ENCODE measurements at places on chromosomes 4 and X.

GRCh38 chr4:39626261-39626660 lies 12.4 kb downstream of the SMIM14 start:
- DNase-seq = no peak

GRCh38 chrX:136767104-136767941 lies 13.4 kb downstream of the ARHGEF6 start:
- DNase-seq = peak; percentile 36

DNA sequence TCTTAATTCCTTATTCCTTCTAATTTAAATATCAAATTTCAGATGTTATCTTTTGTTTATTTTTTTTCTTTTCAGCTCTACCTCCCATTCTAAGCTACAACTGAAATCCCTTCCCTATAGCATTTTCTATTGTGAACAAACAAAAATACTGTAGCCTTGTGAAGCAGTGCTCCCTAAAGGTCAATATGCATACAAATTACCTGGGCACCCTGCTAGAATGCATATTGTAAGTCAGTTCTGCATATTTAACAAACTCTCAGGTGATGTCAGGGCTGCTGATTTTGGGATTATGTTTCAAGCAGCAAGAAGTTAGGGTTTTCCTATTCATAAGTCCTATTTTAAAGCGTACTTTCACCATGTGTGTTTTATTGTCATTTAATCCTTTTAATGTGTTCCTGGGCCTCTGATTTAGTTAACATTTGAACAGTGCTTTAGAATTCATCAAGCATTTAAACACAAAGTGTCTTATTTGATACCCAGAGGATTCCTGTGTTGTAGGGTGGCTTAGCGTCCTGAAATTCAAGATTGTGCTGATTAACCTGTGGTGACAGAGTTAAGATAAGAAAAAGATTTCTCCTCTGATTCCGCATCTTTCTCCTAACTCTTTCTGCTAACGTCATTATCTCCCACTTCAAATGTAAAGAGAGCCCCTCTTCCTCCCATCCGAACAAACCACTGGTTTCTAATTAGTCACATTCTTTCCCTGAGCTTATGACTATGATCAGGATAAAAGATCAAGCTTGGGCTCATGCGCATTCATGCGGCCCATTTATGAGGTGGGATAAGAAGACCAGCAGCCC lies 221.3 kb downstream of the ANK2 start:
- DNase-seq = no peak

DNA sequence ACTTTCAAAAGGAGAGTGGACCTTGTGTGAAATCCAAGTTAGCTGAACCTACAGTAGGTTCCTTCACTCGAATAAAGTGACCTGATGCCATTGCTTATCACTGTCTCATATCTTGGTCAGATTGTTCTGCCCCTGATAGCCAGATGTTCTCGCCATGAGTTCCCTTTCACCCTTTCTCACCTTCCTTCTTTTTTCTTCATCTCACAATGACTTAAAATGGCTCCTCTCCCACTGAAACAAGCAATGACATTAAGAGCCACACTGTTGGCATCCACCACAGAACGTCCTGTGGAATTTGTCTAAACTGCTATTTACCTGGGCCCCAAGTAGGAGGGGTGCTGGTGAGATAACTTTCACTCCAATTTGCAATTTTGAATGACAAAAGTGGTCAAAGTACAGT lies 227.6 kb upstream of the PPP1R2C start:
- no peak for DNase-seq

GRCh38 chr4:184817494-184818215 lies 8.1 kb downstream of the ACSL1 start:
- no peak for DNase-seq

DNA sequence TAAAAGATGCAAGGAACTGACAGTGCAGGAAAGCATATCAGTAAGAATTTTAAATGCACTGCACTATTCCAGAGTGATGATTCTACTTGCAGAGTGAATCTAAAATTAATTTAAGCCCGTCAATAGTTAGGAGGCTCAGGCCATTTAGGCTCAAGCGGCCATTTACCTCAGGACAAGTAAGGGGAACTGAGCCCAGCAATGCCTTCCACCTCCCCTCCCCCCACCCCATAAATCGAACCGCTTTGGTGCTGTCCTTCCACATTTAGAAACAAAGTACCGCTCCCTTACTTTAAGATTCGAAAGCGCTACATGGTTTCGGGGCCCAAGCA lies 665 bp downstream of the RBM41 start:
- no peak for DNase-seq

DNA sequence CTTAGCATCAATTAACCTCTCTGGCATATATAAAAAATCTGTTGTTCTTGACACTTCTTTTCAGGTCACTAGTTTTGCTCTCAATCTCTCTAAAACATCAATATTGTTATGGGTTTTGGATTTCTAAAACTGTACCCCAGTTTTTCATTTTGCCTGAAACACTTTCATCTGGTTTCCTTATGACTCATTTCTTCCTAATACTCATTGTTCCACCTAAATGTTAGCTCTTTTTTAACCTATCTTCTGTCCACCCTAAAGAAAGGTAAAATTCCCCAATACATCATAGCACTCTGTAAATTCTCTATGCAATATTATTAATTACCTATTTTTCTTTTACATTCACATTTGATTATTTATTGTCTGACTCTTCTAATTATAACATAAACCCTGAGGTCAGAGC lies 575.5 kb upstream of the NDST4 start:
- DNase-seq = no peak

- no peak for DNase-seq
These were observed 62.4 kb upstream of the PPARGC1A start for GRCh38 chr4:23952258-23952657.

- DNase-seq = no peak
These were observed 32.5 kb downstream of the DLG3 start for GRCh38 chrX:70476934-70477733.

- DNase-seq = no peak
These were observed 18.4 kb upstream of the ACE2 start for GRCh38 chrX:15619053-15619755.

- no peak for DNase-seq
These were observed 33.9 kb upstream of the STIM2 start for GRCh38 chr4:26826721-26827120.

GRCh38 chrX:13015536-13016236 lies 28.7 kb downstream of the FAM9C start:
- DNase-seq = no peak

GRCh38 chr4:58940167-58940566 lies 1830.0 kb upstream of the IGFBP7 start:
- DNase-seq = no peak

GRCh38 chr4:8850074-8850829 lies 21.4 kb downstream of the HMX1 start:
- no peak for DNase-seq

- no peak for DNase-seq
These were observed 23.9 kb downstream of the APOO start for GRCh38 chrX:23883737-23884354.

GRCh38 chr4:186074189-186074588 lies 5.2 kb downstream of the TLR3 start:
- DNase-seq = no peak

- DNase-seq = no peak
These were observed 55.8 kb downstream of the CLCN5 start for GRCh38 chrX:49978176-49978575.

DNA sequence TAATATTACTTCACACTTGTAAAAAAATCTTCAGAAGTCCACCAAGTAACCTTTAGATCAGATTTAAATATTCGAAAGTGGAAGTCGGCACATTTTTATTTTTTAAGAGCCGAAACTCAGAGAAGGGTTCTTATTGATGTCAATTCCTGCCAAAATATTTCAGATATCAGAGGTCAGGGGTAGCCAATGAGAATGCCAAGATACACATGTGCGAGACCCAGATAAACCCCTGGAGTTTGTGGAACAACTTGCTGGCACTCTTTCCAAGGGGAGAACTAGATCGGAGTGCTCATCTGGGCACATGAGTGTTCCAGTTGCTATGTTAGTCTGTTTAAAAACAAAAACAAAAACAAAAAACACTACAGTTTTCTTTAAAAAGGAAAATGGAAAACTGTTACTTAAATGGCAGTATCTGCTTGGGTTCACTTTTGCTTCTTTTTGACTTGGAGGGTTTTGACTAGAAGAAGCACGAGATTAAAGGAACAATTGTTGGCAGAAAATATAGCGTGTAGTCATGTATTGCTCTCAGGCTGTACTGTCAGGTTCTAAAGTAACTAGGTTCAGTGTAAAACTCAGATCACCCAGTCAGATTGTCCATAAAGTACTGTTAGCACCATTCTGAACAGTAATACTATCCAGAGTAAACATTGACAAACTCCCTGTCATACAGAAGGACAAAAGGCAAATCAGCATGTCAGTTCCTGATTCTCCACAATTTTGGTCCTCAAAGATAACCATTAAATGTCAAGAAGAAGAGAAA lies 188.0 kb upstream of the PACRGL start:
- no peak for DNase-seq

DNA sequence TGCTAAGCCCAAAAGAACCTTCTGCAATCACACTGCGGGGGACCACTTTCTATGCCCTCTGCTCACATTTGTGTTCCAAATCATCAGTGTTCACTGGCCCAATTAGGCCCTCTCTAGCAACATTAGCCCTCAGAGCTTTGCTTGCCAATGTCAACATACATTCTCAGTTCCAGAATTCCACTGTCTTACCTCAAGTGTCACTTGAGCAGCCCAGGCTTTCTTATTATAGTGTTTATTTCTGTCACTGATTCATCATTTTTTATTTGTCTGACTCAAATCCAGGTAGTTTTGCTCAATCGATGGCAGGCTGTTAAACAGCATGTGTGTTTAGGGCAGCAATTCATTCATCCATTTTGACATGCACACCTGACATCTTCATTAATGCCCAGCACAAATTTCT lies 291.2 kb downstream of the TEX13A start:
- DNase-seq = no peak

DNA sequence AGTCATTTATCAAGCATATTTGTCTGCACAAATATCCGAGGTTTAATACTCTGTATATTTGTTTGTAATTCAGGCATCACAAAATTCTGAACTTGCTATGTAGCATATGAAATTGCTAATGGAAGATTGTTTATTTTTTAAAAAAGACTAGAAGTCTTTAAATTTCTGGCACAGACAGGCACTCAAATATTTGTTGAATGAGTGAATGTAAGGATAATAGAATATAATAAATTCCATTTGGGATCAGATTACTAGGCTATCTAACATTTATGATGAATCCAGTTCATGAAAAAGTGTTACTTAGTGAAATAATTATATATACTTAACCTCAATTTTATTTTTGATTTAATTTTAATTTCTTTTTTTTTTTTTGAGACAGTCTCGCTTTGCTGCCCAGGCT lies 30.4 kb upstream of the TEC start:
- no peak for DNase-seq

DNA sequence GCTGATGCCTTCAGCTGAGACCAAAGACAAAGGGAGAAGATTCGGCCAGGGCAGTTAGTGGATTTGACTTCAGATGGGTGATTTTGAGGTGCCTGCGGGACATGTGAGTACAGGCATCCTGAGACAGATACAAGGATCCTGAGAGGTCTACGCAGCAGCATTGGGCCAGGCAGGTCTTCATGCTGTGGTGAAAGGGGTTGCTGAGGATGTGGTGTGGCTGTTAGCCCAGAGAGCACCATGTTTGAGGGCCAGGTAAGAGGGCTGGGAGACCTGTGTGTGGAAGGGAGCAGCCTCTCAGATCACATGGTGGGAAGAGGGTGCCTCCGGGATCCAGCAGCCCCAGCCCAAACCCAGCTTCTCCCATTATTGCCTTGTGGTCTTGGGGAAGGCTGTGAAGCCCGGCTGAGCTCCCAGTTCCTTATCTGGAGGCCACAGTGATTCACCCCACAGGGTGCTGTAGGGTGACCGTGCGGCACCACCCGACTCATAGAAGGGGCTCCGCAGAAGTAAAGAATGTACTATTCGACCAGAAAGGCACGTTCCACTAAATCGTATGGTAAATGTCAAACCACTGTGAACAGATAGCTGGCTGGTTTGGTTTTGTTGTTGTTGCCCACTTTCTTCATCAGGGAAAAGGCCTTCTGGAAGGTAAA lies 27.7 kb upstream of the TADA2B start:
- DNase-seq = no peak

GRCh38 chrX:12162420-12162819 lies 24.1 kb downstream of the FRMPD4 start:
- no peak for DNase-seq

- no peak for DNase-seq
These were observed 1125.5 kb downstream of the FAT4 start for GRCh38 chr4:126440297-126440696.

DNA sequence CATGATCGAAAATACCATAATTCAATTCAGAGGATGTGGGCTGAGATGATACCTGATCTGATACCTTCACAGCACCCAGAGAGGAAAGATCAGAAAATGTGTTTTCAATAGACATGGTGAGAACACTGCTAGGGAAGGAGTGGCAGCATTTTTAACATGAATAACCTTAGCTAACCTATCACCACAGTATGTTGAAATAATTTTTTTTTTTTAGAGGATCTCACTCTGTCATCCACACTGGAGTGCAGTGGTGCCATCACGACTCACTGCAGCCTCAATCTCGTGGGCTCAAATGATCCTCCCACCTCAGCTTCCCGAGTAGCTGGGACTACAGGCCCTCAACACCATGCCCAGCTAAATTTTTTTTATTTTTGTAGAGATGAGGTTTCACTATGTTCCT lies 90.5 kb upstream of the RAPGEF2 start:
- DNase-seq = no peak

- DNase-seq = no peak
These were observed 155.8 kb downstream of the HHIP start for GRCh38 chr4:144801731-144802130.

- no peak for DNase-seq
These were observed 116.6 kb downstream of the SHISA3 start for GRCh38 chr4:42513748-42514492.

- no peak for DNase-seq
These were observed 792 bp downstream of the SLC10A4 start for GRCh38 chr4:48483777-48484493.

GRCh38 chr4:37434469-37434868 lies 189.9 kb downstream of the NWD2 start:
- no peak for DNase-seq

GRCh38 chr4:6257247-6258025 lies 12.2 kb upstream of the WFS1 start:
- DNase-seq = no peak

GRCh38 chr4:185771711-185772390 lies 40.1 kb downstream of the SORBS2 start:
- DNase-seq = no peak

DNA sequence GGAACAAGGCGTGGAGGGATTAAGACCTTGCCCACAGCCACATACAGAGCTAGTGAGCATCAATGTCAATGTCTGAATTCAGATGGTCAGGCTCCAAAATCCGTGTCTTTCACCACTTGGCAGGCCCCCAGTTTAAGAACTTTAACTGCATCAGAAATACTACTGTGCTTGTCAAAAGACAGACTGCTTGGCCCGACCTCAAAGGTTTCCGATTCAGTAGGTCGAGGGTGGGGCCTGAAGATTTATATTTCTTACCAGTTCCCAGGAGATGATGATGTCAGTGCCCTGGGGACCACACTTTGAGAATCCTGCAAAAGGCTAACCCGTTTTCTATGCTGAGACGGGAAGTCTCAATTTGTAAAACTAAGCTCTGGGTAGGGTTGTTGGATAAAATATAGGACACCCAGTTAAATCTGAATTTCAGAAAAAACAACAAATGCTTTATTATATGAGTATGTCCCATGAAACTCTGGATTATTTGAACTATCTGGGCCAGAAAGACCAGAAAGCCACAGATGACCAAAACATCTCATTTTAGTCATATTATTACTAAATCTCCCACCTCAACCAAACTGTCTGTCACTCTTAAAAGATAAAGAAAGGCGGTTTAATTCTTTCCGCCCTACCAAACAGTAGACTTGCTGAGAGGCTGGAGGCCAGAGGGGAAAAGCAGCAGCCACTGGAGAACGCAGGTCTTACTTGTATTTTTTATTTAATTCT lies 42.7 kb downstream of the GATB start:
- DNase-seq = no peak

GRCh38 chrX:68892651-68893050 lies 63.8 kb downstream of the EFNB1 start:
- DNase-seq = no peak
